ENCODE measurements at places on chromosomes 16 and 17.
A peak's percentile ranks its signal among the peaks of the same experiment; 100 is the strongest.

DNA sequence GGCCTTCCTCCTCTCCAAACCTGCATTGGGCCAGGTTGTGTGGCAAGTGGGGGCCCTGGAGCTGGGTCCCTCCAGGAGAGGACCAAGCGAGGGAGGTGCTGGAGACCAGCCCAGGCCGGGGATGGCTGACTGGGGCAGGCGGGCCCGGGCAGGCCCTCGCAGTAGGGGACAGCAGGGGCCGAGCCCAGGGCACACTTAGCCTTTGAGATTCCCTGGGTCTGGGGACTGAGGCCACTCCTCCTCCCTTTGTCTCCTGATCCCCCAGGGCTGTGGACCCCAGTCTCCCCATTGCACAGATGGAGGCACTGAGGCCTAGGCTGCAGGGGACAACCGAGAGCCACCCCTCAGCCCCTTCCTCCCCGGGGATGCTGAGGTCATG lies 5.2 kb downstream of the FOXJ1 start:
- no peak for DNase-seq

DNA sequence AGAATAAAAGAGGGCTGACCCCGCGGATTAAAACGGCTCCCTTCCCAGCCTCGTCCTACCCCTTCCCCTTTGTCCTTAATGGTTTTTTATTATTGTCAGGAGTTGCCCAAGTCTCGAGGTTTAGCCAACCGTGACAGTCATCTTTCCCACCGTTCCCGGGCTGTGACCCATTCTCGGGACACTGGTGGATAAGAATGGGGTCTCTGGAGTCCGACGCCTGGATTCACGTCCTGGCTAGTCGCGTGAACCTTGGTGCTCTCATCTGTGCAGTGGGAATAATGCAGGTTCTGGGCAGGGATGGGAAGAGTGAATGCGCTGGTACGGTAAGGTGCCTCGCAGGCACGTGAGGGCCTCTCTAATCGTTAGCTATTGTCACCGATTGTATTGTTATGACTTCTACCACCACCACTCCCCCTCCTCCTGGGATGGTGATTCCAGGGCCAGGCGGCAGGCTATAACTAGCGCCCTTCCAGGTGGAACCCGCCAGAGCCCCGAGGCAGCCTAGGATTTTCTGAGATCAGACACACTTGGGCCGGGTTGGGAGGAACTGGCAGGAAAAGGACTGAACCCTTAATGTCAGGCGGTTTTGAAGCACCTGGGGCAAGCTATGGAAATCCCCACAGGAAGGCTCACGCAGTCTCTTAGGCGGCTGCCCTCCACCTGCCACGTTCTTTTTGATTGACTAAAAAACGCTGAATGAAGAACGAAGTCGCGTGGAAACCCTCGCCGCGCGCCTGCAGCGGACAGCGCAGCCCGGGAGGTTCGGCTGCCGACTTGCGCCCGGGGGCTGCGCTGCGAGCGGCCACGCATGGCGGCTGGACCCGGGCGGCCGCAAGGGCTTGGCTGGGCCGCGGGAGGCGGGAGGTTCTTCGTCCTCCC lies 2.7 kb downstream of the HS3ST3B1 start:
- no peak for DNase-seq

DNA sequence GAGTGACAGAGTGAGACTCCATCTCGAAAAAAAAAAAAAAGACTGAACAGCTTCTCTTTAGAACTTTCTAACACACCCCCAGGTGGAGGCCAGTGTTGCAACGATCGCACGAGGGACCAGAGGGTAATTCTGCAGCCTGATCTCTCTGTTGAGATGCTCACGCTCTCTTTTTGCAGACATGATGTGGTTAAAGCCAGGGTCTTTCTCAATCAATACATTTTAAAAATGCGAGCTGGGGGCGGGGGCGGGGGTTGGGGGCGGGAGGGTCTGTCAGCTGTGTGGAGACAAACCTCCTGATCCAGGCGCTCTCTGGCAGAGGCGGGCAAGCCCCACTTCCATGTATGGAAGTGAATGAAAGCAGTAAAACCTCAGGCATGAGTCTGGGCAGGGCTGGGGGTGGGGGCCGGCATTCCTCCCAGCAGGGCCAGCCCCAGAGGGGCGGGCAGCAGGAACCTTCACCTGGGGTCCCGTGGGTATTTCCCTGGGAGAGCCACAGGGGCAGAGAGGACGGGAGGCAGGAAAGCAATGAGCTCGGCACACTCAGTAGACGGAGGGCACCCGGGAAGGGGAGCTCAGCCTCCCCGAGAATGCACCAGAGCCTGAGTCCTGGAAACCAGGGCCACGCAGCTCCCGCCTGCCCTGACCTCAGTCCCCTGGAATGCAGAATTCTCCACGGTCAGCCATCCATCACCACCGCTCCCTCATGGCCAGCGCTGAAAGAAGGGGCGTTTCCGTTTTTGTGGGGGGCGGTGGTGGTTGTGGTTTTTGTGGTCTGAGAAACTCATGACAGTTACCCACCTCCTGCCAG lies 28.0 kb downstream of the NXN start:
- DNase-seq: no peak

DNA sequence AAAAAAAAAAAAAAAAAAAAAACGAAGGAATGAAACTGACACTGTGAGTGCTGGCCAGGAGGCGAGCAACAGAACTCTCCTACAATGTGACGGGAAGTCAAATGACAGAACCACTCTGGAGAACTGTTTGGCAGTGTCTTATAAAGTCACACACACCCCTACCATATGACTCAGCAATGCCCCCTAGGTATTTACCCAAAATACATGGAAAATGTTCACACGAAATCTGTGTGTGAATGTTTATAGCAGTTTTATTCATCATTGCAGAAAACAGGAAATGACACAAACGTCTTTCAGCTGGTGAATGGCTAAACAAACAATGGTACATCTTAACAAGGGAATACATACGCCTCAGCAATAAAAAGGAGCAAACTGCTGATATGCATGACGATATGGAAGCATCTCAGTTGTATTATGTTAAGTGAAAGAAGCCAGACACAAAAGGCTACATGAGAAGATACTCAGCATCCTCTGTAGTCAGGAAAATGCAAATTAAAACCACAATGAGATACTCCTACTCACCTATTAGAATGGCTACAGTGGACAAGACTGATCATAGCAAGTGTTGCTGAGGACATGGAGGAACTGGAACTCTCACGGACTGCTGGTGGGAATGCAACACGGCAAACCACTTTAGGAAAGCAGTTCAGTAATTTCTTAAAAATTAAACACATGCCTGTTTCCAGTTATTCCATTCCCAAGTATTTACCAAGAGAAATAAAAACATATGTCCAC lies 74.7 kb downstream of the TBC1D16 start:
- no peak for DNase-seq

DNA sequence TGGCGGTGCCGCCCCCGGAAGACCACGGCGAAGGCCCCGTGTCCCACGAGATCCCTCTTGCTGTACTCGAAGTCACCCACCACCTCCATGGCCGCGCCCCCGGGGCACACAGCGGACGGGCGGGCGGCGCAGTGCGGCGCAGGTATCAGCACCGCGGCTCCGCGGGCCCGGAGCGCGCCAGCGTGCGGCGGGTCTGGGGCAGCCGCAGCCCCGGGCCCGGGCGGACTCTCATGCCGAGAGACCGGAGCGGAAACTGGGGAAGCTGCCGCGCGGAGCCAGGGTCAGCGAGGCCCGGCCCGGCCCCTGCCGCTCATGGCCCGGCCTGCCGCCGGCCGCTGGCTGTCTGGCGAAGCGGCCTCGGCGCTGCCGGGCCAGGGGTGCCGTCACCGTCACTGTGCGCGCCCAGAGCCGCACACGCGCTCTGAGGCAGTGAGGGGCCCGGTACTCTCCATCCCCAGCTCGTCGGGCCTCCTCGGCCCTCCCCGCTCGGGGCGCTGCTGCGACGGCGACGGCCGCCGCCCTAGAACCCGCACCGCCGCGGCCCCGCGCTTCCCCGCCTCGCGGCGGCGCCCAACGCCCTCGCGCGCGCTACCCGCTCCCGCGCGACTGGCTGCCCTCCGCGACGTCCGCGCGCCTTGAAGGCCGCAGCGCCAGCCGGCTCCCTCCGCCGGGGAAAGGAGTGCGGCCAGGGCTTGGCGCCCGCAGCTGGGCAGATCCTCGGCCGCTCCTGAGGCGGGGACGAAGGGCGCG lies at the start of gene ULK2:
Gene ULK2 (minus strand): TSS at position 608 of the 750 bp plus-strand sequence. CDS start 519 bp downstream, at position 89.
- DNase-seq: no peak

GRCh38 chr16:57048095-57048494 lies 44.3 kb upstream of the CPNE2 start:
- DNase-seq: no peak

DNA sequence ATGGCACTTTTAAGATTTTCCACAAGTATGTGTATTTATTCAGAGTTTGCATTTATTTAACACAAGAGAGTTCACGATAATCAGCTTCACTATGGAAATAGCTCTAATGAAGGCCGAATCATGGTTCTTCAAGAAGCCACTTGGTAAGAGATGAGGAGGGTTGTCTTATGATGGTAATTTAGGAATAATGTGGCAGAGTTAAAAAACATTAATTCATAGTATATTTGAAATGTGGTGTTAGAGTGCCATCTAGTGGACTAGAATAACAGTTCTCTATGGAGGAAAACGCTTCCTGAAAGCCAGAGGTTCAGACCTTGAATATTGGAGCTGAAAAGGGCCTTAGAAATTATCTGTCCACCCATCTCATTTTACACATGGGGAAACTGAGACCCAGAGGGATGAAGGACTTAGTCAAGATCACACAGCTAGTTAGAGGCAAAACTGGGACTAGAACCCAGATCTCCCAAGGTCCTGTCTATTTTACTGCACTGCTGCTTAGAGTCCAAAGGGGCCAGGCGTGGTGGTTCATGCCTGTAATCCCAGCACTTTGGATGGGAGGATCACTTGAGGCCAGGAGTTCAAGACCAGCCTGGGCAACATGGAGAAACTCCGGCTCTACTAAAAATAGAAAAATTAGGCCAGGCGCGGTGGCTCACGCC lies 33.8 kb upstream of the KPNB1 start:
- peak; percentile 13 for DNase-seq

- DNase-seq: no peak
Observed at GRCh38 chr16:11183035-11183812, 72.8 kb downstream of the SOCS1 start.

DNA sequence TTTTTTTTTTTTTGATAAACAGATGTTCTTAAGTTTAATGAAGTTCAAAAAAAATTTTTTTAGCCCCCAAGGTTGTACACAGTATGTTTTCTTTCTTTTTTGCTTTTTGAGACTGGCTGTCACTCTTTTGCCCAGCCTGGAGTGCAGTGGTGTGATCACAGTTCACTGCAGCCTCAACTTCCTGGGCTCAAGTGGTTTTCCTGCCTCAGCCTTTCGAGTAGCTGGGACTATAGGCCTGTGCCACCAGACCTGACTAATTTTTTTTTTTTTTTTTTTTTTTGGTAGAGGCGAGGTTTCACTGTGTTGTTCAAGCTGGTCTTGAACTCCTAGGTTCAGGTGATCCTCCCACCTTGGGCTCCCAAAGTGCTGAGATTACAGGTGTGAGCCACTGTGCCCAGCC lies 12.8 kb downstream of the ITGAE start:
- no peak for DNase-seq

DNA sequence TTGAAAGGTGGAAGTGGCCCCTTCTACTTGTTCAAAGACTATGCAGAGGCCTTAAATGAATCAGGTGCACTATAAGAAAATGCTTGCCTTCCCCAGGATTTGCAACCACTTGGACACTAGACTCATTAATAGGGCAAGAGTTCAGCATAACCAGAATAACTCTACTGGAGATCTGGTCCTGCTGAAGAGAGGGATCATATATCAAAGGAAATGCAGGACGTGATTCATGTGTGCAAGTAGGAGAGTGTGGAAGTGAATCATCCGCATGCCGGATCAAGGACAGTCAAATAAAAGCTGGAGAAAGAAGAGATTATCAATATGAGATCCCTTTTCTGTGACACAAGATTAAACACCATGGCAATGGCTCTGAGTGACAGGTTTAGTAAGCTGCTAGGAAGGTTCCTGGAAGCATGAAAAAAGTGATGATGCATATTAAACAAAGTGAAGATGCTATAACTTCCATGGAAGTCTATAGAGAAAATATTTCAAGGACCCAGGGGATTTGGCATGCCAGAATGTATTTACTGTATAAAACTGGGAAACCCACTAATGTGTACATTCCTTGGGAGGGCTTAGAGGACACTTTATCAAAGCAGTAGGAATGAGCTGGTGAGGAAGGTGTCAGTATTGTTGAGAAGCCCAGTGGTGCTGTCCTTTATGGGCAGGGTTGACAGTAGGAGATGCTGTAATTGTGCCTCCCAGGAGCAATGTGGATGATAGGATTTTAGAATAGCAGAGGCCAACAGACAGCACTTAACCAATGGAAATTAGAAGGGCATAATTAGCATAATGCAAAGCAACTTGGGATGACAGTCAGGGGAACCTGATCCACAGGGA lies 133.1 kb downstream of the ABCA8 start:
- DNase-seq: no peak

DNA sequence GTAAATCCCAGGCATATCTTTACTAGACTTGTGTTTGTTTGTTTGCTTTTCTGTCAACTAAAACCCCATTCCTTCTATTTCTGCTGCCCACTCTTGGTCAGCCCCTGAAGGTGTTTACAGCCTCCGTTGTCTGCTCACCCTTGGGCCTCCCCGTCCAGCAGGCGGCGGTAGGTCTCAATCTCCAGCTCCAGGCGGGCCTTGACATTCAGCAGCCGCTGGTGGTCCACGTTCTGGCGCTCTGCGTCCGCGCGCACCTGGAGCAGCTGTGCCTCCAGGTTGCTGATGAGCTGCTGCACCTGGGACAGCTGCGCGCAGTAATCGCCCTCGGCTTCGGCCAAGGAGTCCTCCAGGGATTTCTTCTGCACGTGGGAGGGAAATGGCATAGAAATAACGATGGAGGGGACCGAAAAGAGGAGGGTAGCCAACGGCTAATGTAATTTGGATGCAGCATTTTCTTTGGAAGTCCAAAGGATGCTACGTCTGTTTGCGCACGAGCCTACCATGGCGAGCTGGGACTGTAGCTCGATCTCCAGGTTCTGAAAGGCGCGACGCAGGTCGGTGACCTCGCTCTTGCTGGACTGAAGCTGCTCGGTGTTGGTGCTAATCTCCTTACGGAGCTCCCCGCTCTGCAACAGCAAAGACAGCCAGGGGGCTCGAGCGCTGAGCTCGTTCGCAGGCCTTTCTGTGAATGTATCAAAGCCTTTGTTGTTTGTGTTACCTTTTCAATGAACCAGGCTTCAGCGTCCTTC lies 3.9 kb downstream of the KRT12 start:
- no peak for DNase-seq

- no peak for DNase-seq
Observed at GRCh38 chr16:22813948-22814710, at the start of gene HS3ST2. TSS of gene HS3ST2 (plus strand) at chr16:22814162. CDS start at chr16:22814611, 449 bp downstream.

- no peak for DNase-seq
Observed at GRCh38 chr16:86384263-86384649, 126.1 kb upstream of the FOXF1 start.

DNA sequence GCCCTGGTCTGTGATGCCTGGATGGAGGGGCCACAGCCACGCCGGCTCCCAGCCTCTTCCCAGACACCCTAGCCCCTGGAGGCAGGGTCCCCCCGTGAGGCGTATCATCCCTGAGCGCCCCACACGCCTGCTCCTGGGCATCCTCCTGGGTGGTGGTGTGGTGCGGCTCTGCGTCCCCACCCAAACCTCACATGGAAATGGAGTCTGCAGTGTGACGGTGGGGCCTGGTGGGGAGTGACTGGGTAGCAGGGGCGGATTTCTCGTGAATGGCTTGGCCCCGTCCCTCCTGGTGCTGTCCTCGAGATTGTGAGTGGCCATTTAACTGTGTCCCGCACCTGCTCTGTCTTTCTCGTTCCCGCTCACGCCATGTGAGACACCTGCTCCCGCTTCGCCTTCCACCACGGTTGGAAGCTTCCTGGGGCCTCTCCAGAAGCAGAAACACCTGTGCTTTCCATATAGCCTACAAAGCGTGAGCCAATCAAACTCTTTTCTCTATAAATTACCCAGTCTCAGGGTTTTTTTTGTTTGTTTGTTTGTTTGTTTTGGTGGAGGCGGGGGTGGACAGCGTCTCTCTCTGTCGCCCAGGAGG lies 5.9 kb upstream of the SSTR5 start:
- no peak for DNase-seq
